Left lobe of liver (tissue), 2 donors: ENCODE measurements at places on chromosomes 2 and 18. TPM values are rescaled to one million over a fixed set of nuclear protein-coding genes. Genes with fewer than 3 reads are reported as not detected.

Gene GLB1L
- 3.1 TPM for total RNA-seq

Gene RAB6C
- total RNA-seq, result not detected

Gene CD207
- total RNA-seq, result not detected

Gene ELOA2
- total RNA-seq, result not detected

Gene SERPINB13
- total RNA-seq, result not detected

Gene RFTN2
- 1.1 TPM for total RNA-seq

Gene STRADB
- total RNA-seq, result 71.9 TPM

Gene LOXHD1
- not detected for total RNA-seq

Gene IGFBP5
- total RNA-seq, result 55.4 TPM

Gene SLC38A11
- total RNA-seq, result 2.2 TPM

Gene GALM
- 28.5 TPM for total RNA-seq

Gene PRSS56
- total RNA-seq, result not detected

Gene MEX3C
- 6.6 TPM for total RNA-seq

Gene IL36RN
- not detected for total RNA-seq

Gene CD302
- 98.8 TPM for total RNA-seq

Gene NPHP1
- 0.15 TPM for total RNA-seq

Gene SLC35F6
- total RNA-seq, result 14.4 TPM

Gene RTKN
- total RNA-seq, result 114 TPM

Gene RSAD2
- 1.6 TPM for total RNA-seq

Gene ALPP
- 0.20 TPM for total RNA-seq

Gene C2orf81
- 0.38 TPM for total RNA-seq
